ENCODE measurements at places on chromosomes 7 and 10.

GRCh38 chr10:47031211-47031900, 120.1 kb downstream of the PTPN20 start:
- DNase-seq, result no peak

DNA sequence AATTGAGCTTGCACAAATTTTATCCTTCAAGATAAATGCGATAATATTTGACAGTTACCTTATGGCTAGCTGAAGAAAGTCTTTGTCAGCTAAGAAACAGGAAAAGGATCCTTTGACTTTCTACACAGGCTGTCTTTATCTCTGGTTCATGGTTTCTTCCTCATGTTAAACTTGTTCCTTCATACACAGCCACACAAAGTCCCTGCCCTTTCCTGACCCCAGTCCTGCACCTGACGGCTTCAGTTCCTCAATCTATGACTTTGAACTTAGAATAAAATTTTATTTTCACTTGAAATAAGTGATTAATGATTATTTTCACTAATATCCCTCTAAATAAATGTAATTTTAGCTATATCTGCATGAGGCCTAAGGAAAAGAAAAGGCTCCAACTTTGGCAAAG, 77.8 kb upstream of the PRSS1 start:
- no peak for DNase-seq

DNA sequence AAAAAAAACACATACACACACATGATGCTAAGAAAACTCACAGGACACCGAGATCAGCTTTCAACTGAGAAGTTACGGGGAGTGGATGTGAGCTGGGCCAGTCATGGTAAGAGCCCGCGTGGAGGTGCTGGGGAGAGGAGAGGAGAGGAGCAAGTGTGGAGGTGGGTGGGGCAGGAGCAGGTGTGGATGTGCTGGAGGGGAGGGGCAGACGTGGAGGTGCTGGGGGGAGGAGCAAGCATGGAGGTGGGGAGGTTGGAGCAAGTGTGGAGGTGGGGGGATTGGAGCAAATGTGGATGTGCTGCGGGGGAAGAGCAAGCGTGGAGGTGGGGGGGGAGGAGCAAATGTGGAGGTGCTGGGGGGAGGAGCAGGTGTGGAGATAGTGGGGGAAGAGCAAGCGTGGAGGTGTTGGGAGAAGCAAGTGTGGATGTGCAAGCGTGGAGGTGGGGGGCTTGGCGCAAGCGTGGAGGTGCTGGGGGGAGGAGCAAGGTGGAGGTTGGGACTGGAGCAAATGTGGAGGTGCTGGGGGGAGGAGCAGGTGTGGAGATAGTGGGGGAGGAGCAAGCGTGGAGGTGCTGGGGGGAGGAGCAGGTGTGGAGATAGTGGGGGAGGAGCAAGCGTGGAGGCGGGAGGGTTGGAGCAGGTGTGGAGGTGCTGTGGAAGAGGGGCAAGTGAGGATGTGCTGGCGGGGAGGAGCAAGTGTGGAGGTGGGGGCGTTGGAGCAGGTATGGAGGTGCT, 24.5 kb upstream of the NCAPG2 start:
- DNase-seq, result no peak

DNA sequence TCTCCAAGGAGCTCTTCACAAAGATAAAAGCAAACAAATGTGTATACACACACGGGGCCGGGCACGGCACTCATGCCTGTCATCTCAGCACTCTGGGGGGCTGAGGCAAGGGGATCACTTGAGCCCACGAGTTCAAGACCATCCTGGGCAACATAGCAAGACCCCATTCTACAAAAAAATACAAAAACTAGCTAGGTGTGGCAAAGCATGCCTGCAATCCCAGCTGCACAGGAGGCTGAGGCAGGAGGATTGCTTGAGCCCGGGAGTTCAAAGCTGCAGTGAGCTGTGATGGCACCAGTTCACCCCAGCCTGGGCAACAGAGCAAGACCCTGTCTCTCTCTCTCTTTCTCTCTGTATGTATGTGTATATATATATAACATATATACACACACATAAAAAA, 22.3 kb downstream of the TTYH3 start:
- peak; percentile 54 for DNase-seq

GRCh38 chr7:107609811-107610261, 29.8 kb downstream of the BCAP29 start:
- DNase-seq, result no peak

DNA sequence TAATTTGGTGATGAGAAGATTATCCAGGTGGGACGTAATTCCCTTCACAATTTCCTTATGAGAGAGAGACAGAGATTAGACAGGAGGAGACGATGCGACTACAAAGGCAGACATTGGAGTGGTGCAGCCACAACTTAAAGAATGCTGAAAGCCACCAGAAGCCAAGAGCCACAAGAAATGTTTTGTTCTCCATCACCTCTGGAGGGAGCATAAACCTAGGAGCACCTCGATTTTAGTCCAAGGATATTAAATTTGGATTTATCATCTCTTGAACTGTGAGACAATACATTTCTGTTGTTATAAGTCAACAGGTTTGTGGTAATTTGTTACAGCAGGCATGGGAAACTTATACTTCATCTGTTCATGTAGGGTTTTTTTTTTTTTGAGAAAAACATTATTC, 418.9 kb downstream of the DGKB start:
- no peak for DNase-seq

- no peak for DNase-seq
Observed at GRCh38 chr7:25787336-25787735, 364.7 kb upstream of the NFE2L3 start.

GRCh38 chr10:36094096-36094495, 452.0 kb upstream of the FZD8 start:
- no peak for DNase-seq

DNA sequence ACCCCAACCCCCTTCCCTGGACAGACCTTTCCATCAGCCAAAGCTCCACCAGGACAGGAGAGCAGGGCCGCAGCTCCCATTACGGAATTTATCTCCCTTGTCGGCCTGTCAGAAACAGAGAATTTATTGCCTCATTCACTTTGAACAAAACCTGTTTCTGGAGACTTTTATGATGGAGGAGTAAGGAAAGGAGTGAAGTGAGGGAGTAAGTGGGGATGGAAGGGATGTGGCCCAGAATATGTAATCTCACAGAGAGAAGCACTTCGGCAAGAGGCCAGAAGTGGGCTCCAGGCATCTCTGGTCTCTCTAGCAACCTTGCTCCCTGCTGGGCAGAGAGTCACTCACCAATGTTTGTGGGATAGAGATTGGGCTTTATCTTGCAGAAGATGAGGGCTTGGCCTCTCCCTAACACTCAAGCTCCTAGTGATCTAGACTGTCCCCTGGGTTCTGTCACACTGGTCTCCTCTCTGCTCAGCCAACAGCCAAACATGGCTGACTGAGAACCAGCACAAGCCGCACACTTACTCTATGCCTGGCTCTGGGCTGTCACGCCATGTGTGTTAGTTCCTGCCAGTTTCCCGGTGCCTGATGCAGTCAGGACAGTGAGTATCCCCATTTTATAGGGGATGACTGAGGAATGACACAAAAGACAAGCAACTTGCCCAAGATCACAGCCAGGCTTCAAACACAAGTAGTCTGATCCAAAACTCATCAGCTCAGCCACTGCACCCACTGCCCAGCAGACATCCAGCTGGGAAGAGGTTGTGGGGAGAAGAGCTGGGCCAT, 149.4 kb upstream of the ZMIZ1 start:
- no peak for DNase-seq

GRCh38 chr10:86681047-86681446, 12.7 kb downstream of the LDB3 start:
- DNase-seq, result no peak

GRCh38 chr7:22672846-22673680, 53.9 kb upstream of the IL6 start:
- DNase-seq, result no peak

DNA sequence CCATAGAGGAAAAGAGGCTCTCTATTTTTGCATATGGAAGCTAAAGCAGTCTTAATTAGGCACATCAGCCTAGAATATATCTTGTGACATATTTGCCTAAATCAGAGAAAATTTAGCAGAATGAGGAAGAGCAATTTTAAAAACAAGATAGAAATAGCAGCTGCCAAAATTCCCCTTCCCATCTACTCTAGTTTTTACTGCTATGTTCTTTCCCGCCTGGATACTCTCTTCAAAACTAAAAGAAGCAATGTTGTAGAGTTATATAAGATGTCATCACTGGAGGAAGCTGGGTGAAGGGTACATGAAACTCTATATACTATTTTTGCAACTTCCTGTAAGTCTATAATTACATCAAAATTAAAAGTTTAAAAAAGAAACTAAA, 87.0 kb downstream of the ARMH3 start:
- no peak for DNase-seq

DNA sequence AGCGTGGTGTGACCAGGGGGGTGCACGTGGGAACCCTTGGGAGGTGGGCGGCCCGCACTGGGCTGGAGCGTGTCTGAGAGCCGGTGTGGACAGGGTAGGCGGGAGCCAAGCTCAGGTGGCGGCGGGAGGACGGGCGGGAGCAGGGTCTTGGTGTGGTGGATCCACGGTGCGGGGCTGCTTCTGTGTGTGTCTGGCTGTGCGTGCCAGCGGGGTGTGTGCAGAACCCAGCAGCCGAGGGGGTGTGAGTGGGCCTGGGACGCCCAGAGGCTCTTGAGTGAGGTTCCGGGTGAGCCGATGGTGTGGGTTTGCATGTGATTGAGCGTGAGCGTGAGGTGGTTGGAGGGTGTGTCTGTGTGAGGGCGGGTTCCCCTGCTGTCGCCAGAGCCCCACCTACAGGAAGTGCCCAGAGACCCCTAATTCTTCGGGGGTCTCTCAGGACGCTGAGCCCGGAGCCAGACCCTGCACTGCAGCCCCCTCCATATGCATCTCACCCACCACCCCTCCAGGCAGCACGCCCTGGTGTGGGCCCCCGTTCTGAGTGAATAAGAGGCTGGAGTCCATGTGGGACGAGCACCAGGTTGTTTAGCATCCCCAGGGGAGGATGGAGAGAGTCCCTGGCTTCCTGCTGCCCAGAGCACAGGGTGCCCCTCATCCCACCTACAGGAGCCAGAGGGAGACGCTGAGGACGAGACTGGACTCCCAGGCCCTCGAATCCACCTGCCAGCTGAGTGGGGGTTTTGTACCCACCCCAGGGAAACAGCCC, 78.2 kb downstream of the ELFN1 start:
- DNase-seq, result no peak

- DNase-seq, result no peak
Observed at GRCh38 chr10:97128516-97129154, 57.1 kb downstream of the SLIT1 start.
